ENCODE measurements at places on chromosomes 6 and 20. TPM values are rescaled to one million over a fixed set of nuclear protein-coding genes. Genes with fewer than 3 reads are reported as not detected.

DNA sequence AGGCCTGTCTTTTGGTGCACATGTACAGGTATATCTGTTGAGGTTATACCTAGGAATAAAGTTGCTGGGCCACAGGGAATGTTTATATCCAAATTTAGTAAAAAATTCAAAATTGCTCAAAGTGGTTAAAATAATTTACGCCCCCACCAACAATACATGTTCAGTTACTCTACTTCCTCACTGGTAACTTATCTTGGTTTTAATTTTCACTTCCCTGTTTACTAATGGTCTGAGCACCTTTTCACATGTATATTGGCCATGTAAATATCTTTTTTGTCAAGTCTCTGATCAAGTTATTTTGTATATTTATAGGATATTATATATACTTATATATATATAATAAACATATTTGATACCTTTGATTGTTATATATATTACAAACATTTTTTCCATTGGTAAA, 9.7 kb downstream of the PDE7B start:
- no peak overlapping the region for H3K4me3 ChIP-seq
- H3K27me3 ChIP-seq = no peaks in the 10 kb centered on the region
- no peak for DNase-seq
- H3K36me3 ChIP-seq = no peaks in the 10 kb centered on the region
- H3K27ac ChIP-seq = no peak overlapping the region
- H3K4me1 ChIP-seq = no peaks in the 10 kb centered on the region

- peaks cover 63% of the 10 kb centered on the region for H3K36me3 ChIP-seq
- H3K4me3 ChIP-seq = no peak overlapping the region
- H3K27me3 ChIP-seq = no peaks in the 10 kb centered on the region
- no peaks in the 10 kb centered on the region for H3K4me1 ChIP-seq
Measured at GRCh38 chr6:17687136-17687535, 19.6 kb downstream of the NUP153 start.

GRCh38 chr20:15900443-15900842, 672.8 kb downstream of the KIF16B start:
- no peak overlapping the region for H3K4me3 ChIP-seq
- H3K27me3 ChIP-seq = no peaks in the 10 kb centered on the region
- DNase-seq = no peak
- H3K4me1 ChIP-seq = no peaks in the 10 kb centered on the region
- H3K36me3 ChIP-seq = no peaks in the 10 kb centered on the region

- H3K36me3 ChIP-seq = no peaks in the 10 kb centered on the region
- H3K27ac ChIP-seq = no peak overlapping the region
- H3K27me3 ChIP-seq = no peaks in the 10 kb centered on the region
- H3K4me3 ChIP-seq = no peak overlapping the region
- peak; percentile 72 for DNase-seq
Measured at GRCh38 chr6:160261991-160262680, 3.5 kb upstream of the SLC22A2 start.

DNA sequence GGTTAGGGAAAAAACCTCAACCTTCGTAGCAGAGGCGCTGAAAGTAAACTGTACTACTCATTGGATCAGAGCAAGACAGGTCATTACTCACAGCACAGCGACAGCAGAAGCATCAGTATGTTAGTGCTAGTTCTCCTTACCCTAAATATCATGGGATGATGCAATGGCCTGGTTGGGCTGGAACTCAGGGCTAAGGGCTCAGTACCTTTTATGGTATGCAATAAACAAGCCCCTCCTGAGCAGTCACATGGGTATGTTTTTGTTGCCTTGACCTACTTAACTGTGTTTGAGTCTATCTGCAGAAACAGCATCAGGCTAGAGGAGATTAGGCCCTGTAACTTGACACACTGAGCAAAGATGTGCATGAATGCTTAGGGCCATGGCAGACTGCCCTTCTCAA, 369.4 kb upstream of the IMPG1 start:
- DNase-seq = peak; percentile 53
- no peaks in the 10 kb centered on the region for H3K4me1 ChIP-seq
- H3K27ac ChIP-seq = no peak overlapping the region
- no peak overlapping the region for H3K4me3 ChIP-seq
- no peaks in the 10 kb centered on the region for H3K36me3 ChIP-seq

GRCh38 chr6:148294059-148294458, 48.6 kb upstream of the SASH1 start:
- H3K4me1 ChIP-seq = peaks cover 6% of the 10 kb centered on the region
- no peaks in the 10 kb centered on the region for H3K36me3 ChIP-seq
- no peaks in the 10 kb centered on the region for H3K27me3 ChIP-seq
- H3K4me3 ChIP-seq = no peak overlapping the region

GRCh38 chr20:44747166-44748004, 1.7 kb downstream of the KCNK15 start:
- no peak overlapping the region for H3K4me3 ChIP-seq
- H3K36me3 ChIP-seq = no peaks in the 10 kb centered on the region
- DNase-seq = peak; percentile 97

MOG gene
- 0.45 TPM for total RNA-seq

DACT2 gene
- total RNA-seq = 44.0 TPM

DDX43 gene
- not detected for total RNA-seq

DPPA5 gene
- not detected for total RNA-seq
